ENCODE measurements at places on chromosomes 16 and 17.

DNA sequence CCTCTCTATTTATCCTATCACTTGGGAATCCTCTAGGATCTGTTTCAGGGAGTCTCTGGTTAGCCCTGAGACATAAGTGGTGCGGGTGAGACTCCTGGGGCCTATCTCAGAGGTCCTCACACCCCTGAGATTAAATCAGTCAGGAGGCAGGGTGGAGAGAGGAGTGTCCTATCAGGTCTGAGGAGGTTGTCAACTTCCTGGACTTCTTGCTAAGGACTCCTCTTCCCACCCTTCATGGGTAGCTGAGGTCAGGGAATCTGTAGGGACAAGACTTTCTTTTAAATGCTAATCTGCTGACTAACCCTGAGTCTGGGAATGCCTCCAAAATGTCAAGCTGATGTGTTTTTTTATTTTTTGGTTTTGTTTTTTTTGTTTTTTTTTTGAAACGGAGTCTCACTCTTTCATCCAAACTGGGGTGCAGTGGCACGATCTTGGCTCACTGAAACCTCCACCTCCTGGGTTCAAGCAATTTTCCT is 6.6 kb upstream of the ARMC5 start:
- no peak for DNase-seq

- no peak for DNase-seq
Measured at GRCh38 chr16:85091522-85091910, 20.8 kb downstream of the CIBAR2 start.

DNA sequence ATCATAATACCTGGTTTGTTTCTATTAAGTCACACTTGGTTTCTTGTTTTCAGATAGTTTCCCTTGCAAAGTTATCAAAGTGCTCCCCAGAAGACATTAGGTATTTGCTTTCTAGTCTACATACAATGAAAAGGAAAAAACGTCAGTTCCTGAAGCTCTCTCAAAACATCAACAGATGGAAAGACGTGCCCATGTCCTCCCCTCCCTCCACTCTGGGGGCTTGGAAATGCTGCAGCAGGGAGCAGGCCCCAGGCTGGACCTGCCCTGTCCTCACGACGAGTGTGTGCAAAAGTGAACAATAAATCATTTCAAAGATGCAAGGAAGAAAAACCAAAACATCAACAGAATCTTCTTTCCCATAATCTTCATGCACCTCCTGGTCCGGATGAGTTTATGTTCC is 118.5 kb downstream of the USP22 start:
- DNase-seq: no peak

DNA sequence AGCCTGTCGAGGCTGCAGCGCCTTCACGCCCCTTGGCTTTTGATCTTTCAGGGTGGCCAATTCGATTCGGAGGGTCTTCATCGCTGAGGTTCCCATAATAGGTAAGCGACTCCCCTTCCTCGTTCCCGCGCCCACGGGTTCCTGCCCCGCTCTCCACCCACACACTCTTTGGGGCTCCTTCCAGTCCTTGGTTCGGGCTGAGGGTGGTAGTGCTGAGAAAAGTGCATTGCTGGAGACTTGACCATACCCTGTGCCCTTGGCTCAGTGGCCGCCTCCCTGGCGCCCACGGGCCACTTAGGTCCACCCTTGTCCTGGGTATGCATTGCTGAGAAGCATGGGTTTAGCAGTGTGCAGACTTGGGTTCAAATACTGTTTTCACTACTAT is 491 bp downstream of the POLR2C start:
- no peak for DNase-seq

- DNase-seq: peak; percentile 80
Measured at GRCh38 chr17:47276868-47277267, 23.2 kb downstream of the ITGB3 start.

GRCh38 chr17:45123930-45124796 is 8.2 kb downstream of the PLCD3 start:
- DNase-seq: no peak

DNA sequence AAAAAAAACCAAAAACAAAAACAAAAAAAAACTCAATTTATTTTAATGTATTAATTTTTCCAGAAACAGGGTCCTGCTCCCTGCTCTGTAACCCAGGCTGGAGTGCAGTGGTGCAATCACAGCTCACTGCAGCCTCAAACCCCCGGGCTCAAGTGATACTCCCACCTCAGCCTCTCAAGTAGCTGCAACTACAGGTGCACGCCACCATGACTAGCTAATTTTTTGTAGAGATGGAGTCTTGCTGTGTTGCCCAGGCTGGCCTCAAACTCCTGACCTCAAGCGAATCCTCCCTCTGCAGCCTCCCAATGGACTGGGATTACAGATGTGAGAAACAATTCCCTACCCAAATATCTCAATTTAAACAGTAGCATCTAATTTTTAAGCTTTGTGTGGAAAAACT is 25.2 kb upstream of the EMP2 start:
- no peak for DNase-seq

DNA sequence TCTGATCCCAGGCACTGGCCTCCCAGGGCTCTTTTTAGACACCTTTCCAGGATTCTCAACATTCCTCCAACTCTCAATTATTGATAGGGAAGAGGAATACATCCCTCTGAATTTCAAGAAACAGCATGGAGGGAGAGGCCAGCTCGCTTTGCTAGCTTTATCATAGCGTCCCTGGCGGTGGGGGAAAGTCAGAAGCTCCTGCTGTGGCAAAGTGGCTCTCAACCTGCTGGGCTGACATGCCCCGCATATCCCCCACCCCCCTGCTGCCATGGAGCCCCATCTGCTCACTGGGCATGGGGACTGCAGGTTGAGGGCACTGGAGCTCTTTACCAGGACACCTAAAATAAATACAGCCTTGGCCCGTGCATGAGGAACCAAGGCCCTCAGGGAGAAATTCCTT is 140.3 kb downstream of the SLC39A11 start:
- DNase-seq: no peak

- no peak for DNase-seq
Measured at GRCh38 chr17:54990118-54990517, 21.6 kb downstream of the STXBP4 start.

- no peak for DNase-seq
Measured at GRCh38 chr16:81421536-81421935, 23.1 kb upstream of the CMIP start.

DNA sequence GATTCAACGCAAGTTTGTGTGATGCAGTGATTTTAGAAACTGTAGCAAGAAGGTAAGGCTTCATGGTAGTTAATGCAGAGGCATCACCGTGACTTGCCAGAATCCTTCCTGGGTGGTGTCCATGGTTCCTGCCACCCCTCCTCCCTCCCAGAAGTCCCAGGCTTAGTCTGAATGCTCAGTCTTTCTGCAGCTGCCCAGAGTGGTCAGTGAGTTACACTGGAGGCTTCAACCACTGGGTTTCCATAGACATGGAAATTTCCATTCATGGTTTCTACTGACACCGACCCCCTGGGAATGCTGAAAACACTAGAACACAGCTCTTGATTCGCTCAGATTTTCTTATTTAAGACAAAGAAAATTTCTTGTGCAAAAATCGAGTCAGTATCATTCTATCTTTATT is 159.4 kb upstream of the HSBP1 start:
- DNase-seq: no peak

GRCh38 chr16:359871-360697 is 7.6 kb upstream of the AXIN1 start:
- DNase-seq: no peak

GRCh38 chr16:87325423-87325858 is 8.2 kb upstream of the C16orf95 start:
- no peak for DNase-seq

DNA sequence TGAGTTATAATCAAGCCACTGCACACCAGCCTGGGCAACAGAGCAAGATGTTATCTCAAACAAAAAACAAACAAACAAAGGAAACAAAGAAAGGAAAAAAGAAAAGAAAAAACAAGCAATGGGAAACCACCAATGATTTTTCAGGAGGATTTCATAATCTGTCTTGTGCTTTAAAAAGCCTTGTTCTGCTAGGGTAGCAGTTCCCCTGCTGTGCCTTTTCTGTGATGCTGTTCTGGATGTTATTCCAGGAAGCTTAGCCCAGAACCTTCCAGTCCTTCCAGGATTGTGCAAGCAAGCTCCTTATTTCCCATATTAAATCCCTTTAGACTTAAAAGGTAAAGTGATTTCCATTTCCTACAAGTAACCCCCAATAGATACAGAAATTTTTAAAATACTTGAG is 171.1 kb downstream of the ABCC12 start:
- no peak for DNase-seq

DNA sequence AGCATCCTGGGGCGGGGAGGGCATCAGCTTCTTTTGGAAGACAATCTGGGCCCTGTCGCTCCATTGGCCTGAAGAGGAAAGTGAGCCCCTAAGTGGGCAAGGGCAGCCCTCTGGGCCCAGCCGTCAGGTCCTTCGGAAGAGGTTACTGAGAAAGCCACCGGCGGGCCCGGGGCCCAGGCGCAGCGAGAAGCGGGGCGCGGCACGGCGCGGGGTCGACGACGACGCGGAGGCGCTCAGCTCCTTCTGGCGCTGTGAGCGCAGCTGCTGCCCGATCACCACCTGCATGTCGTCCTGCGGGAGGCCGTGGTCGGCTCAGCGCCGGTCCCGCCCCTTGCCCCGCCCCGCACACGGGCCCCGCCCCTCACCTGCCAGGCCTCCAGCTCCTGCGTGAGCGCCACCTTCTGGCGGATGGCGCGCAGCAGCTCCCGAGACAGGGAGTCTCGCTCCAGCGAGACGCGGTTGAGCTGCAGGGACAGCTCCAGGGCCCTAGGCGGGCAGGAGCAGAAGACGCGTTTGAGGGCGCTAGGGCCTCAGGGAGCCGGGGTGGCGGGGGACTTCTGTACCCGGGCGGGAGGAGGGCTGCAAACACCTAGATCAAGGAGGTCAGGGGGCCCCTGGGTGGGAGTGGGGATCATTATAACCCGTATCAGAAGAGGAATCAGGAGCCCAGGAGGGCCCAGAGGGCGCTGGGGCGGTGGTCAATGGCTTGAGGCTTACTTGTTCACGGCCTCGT is 4.3 kb downstream of the THOC6 start:
- DNase-seq: no peak

DNA sequence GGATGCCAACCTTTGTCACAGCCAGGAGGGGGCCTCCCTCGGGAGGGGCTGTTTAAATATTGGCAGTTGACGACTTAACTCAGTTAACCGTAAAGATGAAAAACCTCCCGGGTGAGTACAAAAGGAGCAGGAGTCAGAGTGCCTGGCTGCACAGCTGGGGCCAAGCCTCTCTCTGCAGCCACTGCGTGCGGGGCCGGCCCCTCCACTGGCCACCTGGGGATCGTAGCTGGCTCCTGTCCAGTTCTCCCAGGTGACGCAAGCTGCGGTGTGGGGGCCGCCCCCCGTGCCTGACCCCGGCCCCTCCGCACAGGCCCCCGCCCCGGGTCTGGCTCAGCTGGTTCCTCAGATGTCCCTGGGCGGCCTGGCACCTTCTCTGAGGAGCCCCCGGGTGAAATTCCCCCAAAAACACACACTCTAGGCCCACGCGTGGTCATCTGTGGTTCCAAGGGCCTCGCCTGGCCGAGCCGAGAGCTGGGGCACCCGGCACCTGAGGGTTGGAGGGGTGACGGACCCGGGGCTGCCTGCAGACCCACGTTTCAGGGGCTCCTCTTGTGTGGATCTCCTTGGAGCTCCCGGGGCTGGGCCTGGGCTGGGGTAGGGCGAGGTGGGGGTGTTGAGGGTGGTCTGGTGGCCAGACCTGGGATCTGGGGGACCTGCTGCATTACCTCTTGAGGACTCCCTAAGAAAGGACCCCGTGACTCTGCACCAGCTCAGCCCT is 7.4 kb upstream of the CACNA1H start:
- no peak for DNase-seq

- no peak for DNase-seq
Measured at GRCh38 chr17:44773140-44773539, 14.4 kb downstream of the ADAM11 start.

- no peak for DNase-seq
Measured at GRCh38 chr17:17030515-17031211, 11.6 kb upstream of the MPRIP start.

GRCh38 chr17:75060434-75061054 is 13.5 kb downstream of the KCTD2 start:
- DNase-seq: no peak

DNA sequence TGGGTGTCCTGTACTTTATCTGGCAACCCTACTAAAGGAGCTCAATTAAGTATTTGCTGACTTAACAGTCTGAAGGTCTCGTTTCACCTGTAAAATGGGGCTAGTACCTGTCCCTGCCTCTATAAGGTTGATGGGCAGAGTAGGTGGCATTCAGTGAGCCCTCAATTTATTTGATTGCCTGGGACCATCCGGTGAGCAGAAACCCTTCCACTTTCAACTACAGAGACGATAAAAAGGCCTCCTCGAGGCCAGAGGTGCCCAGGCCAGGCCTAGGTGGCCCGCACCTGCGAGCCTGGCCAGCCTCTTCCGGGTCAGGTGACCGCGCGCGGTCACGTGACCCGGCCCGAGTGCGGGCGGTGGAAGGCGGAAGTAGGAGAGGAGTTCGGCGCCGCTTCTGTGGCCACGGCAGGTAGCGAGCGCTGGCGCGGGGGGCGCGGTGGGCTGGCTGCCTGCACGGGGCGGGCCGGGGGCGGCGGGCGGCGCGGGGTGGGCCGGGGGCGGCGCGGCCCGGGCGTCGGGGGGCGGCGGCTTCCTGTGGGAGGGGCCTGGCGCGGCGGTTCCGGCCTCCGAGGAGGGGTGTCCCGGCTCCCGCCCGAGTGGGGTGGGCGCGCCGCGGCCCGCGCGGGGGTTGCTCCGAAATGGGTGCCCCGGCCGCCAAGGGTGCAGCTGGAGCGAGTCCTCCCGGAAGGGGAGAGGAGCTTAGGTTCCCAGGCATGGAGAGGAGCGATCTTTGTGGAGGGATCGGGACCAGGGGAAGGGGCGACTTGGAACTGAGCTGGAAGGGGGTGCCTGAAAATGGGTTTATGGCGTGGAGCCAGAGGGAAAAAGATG is at the start of gene WWP2:
Gene WWP2, plus strand, starts transcription at position 350 of the 831 bp plus-strand sequence. CDS start 24,679 bp downstream, outside the sequence.
- peak; percentile 66 for DNase-seq

- peak; percentile 65 for DNase-seq
Measured at GRCh38 chr16:68416057-68417046, 32.0 kb downstream of the SMPD3 start.

DNA sequence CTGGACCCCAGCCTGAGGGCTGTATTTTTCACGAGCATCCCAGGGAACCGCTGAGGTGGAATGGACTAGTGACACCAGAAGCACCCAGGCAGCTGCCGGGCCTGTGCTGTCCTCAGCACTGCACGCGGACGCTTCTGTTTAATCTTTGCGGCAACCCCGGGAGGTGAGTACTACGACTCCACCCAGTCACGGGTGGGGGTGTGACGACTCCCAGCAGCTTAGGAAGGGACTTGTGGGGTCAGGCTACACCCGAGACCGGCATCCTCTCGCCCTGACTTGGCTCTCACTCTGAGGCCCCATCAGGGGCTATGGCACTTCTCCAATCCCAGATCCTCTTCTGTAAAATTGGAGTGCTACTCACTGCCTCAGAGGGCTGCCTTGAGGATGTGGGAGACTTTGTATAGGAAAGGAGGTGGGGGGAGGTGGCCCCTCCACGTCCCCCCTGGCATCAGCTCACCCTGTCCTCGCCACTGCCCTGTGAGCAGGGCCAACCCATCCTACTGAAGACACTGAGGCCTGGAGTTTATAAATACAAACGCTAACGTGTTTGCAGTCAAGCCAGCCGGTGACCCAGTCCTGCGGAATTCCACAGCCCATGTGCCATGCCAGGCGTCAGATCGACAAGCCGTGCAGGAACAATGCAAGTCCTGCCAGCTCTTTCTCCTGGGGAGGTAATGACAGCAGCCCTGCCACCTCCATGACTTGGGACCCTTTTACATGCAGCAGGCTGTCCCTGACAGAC is 44.4 kb downstream of the PPL start:
- no peak for DNase-seq
